Activated CD4-positive, alpha-beta T cell treated with anti-CD3 and anti-CD28 coated beads, Interleukin-2, amount 10 ng/mL, durations not matched to agents 24 days and 14 days (primary cell): ENCODE measurements at places on chromosomes 13 and 19. TPM values are rescaled to one million over a fixed set of nuclear protein-coding genes. Genes with fewer than 3 reads are reported as not detected.

- DNase-seq: no peak
These were observed 892.9 kb downstream of the OLFM4 start for GRCh38 chr13:53921473-53921872.

DNA sequence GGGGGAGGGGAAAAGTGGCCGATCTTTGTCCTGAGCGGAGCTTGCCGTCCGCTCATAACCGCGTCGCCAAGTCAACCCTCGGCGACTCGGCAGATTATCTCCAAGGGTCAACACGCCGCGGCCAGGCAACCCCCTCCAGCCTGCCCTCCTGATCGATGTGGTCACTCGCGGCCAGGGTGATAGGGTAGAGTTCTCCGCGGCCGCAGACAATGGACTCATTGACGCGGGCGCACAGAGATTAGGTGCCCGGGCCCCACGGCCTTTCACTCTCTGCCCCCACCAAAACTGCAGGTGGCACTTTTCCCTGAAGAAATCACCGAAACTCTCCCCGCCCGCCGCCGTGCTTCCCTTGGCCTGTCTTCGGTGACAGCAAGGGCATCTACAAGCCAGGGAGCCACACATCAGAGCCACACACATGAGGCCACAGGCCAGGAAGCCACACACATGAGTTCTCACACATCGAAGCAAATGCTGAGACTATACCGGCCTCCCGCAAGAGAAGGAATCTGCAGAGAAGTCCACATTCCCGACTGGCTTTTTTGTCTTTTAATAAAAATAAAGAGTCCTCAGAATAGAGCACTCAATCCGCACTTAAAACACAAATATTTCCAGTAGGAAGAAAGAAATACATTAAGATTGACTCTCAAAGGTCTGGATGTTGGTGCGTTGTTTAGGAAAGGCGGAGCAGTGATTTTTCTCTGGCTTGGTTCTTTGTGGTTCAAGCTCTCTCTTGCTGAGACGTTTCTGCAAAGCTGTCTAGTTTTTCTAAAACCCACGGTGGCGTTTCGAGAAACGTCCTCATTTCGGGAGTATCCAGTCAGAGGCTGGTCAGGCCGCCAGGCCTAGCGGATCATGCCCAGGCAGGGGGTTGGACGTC lies 1.5 kb upstream of the PDX1 start:
- DNase-seq: no peak

- DNase-seq: no peak
These were observed 47.4 kb downstream of the EFNB2 start for GRCh38 chr13:106488076-106488475.

GRCh38 chr19:4010808-4011110 lies 3.2 kb downstream of the PIAS4 start:
- no peak for DNase-seq

- DNase-seq: peak; percentile 93
These were observed 22.8 kb upstream of the SIGLEC11 start for GRCh38 chr19:49983645-49984229.

- DNase-seq: no peak
These were observed 25.3 kb upstream of the FBN3 start for GRCh38 chr19:8174706-8175105.

Gene ZNF546
- 4.4 and 6.7 TPM in 2 replicates for total RNA-seq

Gene SELENOV
- total RNA-seq: not detected in 2 replicates

Gene PTH2
- total RNA-seq: not detected in 2 replicates

Gene ZNF14
- total RNA-seq: 4.7 and 4.8 TPM in 2 replicates

Gene LRP3
- total RNA-seq: 0.23 and 0.43 TPM in 2 replicates

Gene HSPB6
- 0.42 TPM in 1 of 2 replicates, not detected in the other for total RNA-seq
